Activated CD4-positive, alpha-beta T cell treated with anti-CD3 and anti-CD28 coated beads, Interleukin-2, amount 50 U/mL, for 1 hour (primary cell): ENCODE measurements at places on chromosomes 7 and 10.

DNA sequence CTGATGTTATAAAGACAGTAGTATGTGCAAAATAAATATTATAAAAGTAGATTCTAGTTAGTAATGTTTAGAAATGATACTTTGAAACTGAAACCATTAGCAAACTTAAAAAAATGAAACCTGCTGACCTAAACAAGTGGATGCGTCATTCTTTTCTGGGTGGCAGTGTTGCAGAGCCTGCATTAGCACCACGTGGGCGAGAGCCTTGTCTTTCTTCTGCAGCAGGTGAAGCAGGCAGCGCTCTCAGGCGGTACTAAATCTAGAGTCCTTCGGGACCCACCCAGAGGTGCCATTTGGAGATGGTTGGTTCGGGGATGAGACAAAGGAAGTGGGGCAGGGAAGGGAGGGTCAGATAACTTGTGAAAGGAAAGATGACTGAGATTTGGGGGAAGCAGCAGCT is 759.1 kb upstream of the IGFBP3 start:
- no peak for DNase-seq

GRCh38 chr7:710161-710560 is 16.3 kb upstream of the DNAAF5 start:
- no peak for DNase-seq

GRCh38 chr10:105644091-105644490 is 1003.0 kb downstream of the SORCS3 start:
- no peak for DNase-seq

GRCh38 chr7:141356161-141356560 is 195.0 kb upstream of the AGK start:
- no peak for DNase-seq

GRCh38 chr7:101278461-101279292 is 33.8 kb upstream of the FIS1 start:
- no peak for DNase-seq

- no peak for DNase-seq
Observed at GRCh38 chr10:79350407-79351154, 3.3 kb downstream of the PPIF start.

GRCh38 chr10:71964098-71964742 is at the start of gene CHST3:
Gene CHST3, plus strand, starts transcription at chr10:71964395. Its CDS starts 41,448 bp downstream, at chr10:72005843.
- DNase-seq, result no peak

GRCh38 chr10:19483421-19483820 is 332.8 kb upstream of the PLXDC2 start:
- no peak for DNase-seq

GRCh38 chr7:2571409-2571808 is 12.6 kb downstream of the IQCE start:
- no peak for DNase-seq

GRCh38 chr7:35657125-35657524 is 37.8 kb downstream of the HERPUD2 start:
- no peak for DNase-seq

DNA sequence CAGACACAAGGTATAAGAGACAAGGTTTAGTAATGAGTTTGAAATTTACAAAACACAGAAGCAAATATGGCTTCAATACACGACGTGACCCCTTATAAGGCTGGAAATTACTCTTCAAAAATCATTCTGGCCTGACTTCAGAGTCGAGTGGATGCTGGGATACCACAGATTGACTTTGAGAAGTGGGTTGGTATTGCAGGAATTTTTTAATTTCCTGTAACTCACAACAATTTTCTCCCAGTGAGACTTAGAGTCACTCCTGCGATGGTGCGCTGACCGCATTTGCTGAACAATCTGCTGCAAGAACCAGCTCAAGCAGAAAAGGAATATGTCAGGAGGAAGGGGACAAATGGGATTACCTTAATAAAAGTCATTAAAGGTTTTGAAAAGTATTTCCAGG is 132.1 kb downstream of the EMX2 start:
- no peak for DNase-seq

GRCh38 chr7:130971297-130971696 is 237.3 kb upstream of the KLF14 start:
- DNase-seq, result no peak

DNA sequence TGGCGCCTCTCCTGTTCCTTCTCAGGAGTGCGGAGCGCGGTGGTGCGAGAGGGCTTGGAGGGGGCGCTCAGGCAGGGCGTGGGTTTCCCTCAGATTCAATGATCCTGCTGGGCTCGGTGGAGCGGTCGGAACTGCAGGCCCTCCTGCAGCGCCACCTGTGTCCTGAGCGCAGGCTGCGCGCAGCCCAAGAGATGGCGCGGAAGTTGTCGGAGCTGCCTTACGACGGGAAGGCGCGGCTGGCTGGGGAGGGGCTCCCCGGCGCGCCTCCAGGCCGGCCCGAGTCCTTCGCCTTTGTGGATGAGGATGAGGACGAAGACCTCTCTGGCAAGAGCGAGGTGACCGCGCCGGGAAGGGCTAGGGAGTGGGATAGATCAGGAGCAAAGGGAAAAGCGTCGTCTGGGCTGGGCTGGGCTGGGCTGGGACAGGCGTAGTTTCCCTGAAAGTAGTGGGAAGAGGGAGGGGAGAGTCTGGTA is 17.0 kb downstream of the FAM131B start:
- DNase-seq, result peak; percentile 62

DNA sequence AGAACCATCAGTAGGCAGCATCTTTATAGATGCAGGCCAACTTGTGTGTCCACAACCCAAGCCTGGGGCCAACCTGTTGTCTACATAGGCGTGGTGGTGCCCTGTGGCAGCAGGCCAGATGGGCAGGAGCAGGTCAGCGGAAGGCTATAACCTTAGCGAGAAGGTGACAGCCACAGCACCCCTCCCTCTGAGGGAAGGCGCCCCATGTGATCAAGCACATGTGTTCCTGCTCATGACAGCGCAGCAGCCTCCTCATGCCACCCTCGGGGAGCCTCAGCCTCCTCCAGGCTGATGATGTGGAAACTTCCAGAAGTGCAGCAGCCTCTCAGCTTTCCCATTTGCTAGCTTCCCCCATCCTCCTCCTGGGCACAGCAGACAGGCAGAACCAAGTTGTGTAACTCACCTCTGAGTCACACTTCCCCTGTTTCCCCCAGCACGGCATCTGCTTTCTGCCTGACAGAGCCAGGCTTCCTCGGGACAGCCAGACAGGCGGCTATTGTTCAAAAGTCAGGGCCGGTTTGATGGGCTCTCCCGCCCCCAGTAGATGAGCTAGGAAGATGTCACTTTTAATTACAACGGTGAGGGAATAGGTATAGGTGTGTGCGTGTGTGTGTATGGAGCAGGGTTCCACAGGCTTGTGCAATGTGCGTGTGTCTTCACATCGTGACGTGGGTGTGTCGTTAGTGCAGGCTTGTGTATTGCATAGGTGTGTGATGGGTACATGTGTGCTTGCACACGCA is 312.0 kb upstream of the ZMIZ1 start:
- no peak for DNase-seq

DNA sequence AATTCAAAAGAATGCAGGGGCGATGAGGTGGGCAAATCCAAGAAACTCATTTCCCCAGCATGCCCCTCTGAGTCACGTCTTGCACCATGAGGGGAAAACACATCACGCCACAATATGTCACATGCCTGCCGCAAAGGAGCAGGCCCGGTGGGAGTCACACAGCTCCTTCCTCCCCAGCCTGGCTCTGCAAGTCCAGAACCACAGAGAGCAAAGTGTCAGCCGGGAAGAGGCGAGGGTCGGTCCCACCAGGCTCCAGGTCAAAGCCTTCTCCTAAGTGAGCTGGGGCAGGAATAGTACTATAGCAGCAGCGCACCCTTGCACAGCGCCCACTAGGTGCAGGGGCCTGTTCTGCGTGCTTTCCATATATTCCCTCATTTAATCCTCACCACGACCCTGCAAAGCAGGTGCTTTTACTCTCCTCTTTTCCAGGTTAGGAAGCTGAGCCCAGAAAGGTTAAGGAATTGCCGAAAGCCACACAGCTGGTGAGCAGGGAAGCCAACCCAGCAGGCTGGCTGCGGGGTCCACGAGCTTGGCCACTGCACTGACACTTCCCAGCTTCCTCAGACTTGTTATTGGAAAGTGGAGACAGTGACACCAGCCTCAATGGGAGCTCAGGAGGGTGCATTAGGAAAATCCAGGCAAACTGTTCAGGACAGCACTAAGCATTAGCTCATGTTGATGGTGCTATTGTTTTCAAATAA is 94.0 kb upstream of the ZMIZ1 start:
- DNase-seq, result peak; percentile 26

- DNase-seq, result peak; percentile 22
Observed at GRCh38 chr10:23362879-23363792, 18.5 kb upstream of the C10orf67 start.

- DNase-seq, result no peak
Observed at GRCh38 chr10:73406846-73407245, 7.0 kb downstream of the ANXA7 start.

DNA sequence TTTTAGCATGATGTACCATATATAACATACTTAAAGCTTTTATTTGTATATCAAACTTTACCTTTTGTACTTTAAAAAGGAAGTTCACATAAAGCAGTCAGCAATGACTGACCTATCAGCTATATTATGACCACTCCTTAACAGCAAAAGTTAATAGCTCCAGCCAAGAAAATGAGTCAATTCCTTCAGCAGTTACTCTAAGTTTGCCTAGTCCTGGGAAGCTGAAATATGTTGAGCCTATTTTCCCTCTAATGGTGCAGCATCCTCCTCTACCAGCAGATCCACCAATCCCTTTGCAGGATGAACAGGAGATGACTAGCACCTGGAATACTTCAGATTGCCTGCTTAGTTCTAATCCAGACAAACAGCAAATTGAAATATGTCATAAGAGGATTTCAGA is 64.2 kb downstream of the CUL2 start:
- no peak for DNase-seq

DNA sequence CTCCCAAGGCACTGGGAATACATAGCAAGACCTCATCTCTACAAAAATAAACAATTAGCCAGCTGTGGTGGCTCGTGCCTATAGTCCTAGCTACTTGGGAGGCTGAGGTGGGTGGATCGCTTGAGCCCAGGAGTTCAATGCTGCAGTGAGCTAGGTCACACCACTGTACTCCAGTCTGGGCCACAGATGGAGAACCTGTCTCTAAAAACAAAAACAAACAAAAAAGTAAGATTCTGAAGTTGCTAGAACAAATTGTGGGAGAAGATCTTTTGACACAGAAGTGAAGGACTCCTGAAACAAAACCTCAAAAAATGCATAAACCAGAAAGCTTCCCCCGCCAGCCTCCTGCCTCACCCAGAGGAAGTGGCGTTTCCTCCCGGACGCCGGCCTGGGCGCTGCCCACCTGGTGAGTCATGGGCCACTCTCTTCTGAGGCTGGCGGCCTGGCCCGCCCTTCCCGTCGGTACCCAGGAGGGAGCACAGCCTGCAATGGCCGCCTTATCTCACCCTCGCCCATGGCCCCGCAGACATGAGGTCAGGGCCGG is 25.4 kb upstream of the ELN start:
- no peak for DNase-seq

DNA sequence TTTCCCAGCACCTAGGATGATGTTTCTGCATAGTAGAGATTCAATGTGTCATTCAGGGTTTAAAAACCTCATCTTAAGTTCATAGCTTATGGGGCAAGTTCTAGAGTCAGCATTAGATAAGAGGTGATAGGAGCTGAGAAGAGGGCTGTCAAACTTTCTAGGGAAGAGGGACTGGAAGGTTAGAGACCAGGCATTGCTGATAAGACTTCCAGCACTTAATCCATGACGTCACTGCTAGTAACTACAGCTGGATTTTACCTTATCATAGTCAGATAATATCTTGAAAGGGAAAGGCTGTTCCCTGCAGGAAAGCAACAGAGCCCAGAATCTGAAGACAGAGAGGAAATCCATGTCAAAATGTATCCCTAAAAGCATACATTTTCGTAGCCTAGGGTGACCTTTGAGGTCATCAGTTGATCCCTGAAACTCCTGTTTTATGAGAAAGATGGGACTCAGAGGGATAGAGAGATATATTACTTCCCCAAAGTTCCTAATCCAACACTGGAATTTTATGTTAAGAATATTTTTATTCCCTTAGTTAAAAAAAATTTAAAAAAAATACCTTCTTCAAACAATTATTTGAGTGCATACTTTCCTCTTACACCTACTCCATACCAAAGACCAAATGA is 3.3 kb upstream of the CPED1 start:
- DNase-seq, result no peak

GRCh38 chr10:127399668-127400067 is 149.4 kb upstream of the NPS start:
- no peak for DNase-seq

- no peak for DNase-seq
Observed at GRCh38 chr7:134619627-134620331, 26.9 kb upstream of the BPGM start.

DNA sequence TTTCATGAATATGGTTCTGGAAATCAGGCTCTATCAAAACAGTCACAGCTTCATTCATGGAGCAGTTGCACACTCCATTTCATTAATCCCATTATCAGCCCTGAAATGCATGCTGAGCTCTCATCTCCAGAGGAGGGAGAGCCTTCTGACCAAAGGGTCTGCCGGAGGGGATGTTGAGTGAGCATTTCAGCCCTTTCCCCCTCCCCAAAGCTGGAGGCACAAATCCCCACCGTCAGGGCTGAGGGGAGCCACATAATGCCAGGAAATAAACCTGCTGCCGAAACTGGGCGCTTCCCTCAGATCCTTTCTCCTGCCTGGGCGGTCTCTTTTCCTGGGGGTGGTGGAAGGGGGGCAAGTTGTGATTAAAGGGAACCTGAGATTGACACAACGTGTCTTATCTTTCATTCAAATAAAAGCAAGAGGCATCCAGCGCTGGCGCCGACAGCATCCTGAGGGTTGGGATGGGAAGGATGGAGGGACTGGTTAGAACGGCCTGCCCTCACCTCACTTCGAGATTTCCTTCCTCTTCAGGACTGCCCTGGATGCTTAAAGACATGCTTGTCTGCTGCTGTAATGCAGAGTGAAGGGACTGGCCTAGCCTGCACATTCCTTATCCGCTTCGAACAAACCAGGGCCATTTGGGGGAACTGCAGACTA is 71.6 kb downstream of the TLL2 start:
- no peak for DNase-seq

DNA sequence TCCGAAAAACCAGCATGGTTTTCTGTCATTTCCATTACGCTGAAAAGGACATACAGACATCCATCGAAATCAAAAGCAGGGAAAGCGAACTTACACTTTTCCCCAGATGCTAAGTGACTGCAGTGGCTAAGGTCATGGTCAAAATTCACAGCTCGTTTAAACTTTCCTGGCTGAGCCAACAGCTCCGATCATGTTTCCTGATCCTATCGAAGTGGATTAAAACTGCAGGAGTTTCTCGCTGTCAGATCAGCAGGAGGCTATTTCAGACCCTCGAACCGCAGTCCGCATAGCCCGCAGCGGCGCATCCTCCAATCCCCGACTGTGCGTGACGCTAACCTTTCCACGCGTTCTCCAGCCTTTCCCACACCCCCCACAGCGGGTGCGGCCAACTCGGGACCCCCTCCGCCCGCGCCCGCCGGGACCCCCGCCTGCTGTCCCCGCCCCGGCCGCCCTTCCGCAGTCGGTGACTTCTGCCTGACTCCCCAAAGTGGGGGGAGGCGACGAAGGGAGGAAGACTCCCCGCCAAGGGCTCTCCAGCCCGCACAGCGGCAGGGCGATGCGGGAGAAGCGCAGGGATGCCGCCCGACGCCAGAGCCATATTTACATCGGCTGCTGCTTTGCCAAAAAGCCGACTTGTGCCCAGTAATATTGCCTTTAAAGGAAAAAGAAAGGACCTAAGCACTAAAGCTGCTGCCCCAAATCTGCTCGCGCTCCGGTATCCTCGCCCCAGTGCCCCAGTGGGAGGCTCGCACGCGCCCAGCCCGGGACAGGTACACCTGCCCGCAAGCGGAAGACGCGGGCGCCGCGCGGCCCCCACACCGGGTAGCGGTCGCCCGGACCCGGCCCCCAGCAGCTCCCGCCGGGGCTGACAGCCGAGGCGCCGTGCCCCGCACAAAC is 1.2 kb downstream of the PIP4K2A start:
- peak; percentile 35 for DNase-seq
